ENCODE measurements at places on chromosomes 11 and 22. TPM values are rescaled to one million over a fixed set of nuclear protein-coding genes. Genes with fewer than 3 reads are reported as not detected.

DNA sequence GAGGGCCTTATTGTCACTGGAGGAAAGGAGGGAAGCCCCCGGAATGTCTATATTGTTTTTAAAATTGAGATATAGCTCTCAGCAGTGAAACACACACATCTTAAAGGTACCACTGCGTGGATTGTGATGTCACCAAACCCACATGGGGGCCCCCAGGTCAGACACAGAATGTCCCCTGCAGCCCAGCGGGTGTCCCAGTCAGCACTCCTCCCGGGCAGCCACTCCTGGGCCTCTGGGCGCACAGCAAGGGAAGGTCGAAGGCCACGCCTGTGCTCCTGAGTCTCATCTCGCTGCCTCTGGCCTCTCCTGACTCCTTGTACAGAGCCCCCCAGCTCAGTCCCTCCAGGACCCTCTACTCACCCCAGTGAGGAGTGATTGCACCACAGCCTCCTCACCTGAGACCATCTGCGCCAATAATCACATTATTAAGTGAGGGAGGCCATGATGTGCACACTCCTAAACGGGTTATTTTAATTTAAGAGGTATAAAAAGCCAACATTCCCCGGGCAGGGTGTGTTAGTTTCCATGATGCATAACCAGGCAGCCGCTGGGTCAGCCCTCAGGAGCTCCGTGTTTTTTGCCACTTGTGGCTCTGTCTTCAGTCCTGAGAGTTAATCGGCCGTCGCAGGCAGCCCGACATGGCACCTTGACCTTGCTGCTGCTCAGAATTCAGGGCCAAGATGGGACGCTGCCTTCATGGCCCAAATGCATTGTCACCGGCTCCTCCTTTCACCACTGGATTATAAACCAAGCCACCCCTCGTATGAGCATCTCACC lies 1089.3 kb downstream of the BRD1 start:
- DNase-seq: no peak

- no peak for DNase-seq
Observed at GRCh38 chr11:105490333-105490732, 119.5 kb upstream of the GRIA4 start.

GRCh38 chr11:17012712-17013547 lies 1.3 kb downstream of the PLEKHA7 start:
- no peak for DNase-seq

DNA sequence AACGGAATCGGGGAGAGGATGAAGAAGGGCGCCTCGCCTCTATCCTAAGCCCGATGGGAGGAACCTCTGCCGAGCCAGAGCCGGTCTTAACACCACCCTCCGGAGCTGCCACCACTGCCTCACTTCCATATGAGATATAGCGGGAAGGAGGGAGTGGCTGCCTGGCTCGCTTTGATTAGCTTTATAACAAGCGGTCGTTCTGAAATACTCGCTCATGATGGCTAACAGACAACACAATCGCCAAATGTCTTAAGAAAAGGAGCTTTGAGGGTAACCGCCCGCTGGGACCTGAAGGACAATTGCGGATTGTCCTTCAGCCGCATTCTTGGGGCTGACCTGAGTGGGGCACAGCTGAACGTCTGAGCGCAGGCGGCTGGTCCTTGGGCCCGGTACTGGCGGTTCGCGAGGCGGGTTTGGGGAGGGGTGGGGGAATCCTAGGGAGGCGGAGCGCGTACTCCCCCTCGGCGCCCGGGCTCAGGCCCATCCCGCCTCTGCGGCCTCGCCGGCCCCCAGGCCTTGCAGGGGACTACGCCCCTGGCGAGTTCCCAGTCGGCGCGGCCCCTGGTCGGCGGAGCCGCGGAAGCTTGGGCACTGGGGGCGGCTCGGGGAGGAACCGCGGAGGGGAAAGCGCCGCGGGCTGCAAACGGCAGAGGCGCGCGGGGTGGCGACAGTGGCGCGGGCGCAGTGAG lies at the start of gene PLAAT5:
PLAAT5 (minus strand) TSS at position 617 of the 689 bp plus-strand sequence; CDS start at position 484, 133 bp downstream.
- no peak for DNase-seq

Gene KRTAP5-10
- 0.20 TPM for polyA plus RNA-seq

Gene OR4A16
- polyA plus RNA-seq: not detected

GRCh38 chr22:26835929-26836528 lies 178.6 kb downstream of the MIAT start:
- no peak for DNase-seq

DNA sequence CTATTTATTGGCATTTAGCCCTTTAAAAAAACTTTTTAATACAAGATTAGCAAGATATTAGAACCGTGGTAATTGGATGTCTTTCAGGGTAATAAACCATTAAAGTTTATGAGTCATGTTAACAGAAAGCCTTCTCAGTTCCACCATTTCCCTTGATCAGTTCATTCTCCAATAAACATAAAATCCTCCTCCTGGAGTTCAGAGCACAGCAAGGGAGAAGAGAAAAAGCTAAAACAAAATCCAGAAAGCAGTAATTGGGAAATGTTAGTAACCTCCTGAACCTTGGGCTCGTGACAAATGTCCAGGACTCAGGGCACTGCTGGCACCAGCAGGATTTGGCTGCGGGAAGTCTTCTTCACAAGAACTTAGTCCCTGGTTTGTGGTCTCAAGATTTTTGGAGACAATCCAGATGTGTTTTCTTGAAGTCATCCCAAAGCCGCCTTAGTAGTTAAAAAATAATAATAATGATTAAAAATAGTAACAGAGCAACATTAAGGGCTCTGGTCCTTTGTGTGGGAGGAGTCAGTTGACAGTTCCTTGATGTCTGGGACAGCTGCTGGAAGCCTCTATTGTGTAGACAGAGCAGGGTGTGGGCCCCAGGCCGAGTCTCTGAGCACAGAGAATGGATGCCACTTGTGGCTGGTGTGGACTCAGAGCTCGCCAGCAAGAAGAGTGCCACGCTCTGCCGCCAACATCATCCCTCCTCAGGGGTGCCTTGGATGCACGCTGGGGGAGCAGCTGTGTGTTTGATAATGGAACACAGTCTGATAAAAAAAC lies 43.4 kb upstream of the PITPNB start:
- no peak for DNase-seq

- DNase-seq: no peak
Observed at GRCh38 chr11:18794956-18795355, 3.4 kb upstream of the PTPN5 start.

DNA sequence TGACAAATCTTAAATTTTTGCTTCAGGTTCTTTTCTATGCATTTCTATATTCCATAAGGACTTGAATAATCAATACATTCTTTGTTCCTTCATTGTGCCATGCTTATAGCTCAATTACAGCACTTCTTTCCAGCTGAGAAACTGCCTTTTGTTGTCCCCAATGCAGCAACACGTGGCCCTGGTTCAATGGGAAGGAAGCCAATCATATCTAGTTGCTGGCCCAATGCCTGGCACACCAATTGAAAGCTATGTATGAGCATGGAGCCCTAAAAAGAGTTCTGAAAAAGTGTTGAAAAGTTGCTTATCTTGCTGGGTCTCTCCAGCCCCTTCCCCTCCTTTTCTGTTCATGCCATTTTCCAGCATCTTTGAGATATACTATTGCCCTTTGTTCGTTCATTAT lies 448.0 kb upstream of the FAT3 start:
- DNase-seq: no peak

- no peak for DNase-seq
Observed at GRCh38 chr11:78325274-78325781, 92.3 kb downstream of the GAB2 start.

GRCh38 chr22:37485395-37486223 lies 575 bp downstream of the MFNG start:
- DNase-seq: no peak

GRCh38 chr11:17865765-17866428 lies 131.3 kb downstream of the KCNC1 start:
- no peak for DNase-seq

Gene AP5B1
- 5.5 TPM for polyA plus RNA-seq

DNA sequence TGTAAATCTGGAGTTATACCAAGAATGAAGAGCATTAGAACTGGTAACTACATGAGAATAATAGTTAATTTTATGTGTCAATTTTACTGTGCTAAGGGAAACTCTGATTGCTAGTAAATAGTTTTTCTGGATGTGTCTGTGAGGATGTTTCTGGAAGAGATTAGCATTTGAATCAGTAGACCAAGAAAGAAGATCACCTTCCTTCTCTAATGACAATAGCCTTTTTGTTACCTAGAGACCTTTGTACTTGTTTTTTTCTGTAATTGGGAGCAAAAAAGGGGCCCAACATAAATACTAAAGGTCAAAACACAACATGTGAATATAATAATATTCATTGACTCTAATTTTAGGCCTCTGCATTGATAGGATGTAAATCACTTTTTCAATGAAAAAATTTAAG lies 100.6 kb downstream of the DLG2 start:
- no peak for DNase-seq

- no peak for DNase-seq
Observed at GRCh38 chr11:60710482-60710881, 11.1 kb downstream of the MS4A8 start.

Gene XKR3
- not detected for polyA plus RNA-seq

DNA sequence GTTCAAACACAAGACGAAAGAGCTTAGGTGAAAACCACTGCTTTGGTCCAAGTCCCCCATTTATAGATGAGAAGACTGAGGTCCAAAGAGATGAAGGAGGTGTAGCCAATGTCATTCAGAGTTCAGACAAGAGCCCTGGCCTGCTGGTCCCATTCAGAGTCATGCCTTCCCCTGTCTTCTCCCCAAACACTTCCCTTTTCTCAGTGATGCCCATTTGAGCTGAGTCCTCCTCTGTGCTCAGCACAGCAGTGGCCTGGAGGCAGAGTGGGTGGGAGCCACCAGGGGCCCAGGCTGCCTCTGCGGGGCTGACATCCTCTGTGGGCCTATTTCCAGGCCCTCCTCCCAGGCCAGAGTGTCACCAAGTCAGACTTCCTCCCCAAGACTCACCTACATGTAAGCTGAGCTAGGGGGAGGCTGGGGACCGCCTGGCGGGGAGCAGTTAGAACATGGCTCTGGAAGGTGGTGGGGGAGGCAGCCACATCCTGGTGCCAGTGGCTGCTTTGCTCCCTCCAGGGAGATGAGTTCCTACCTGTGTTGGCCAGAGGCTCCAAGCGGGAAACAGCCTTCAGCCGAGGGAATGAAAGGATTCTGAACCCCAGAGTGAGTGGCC lies 22.4 kb upstream of the LRRC10B start:
- DNase-seq: no peak

GRCh38 chr22:19483481-19484244 lies 3.9 kb downstream of the CDC45 start:
- DNase-seq: no peak

- DNase-seq: no peak
Observed at GRCh38 chr11:128470081-128470480, 117.3 kb downstream of the ETS1 start.

Gene DCHS1
- polyA plus RNA-seq: 27.8 TPM

GRCh38 chr11:56333156-56333555 lies 12.7 kb upstream of the OR8K1 start:
- DNase-seq: no peak

GRCh38 chr22:47445212-47445611 lies 682.8 kb downstream of the TBC1D22A start:
- DNase-seq: no peak

- no peak for DNase-seq
Observed at GRCh38 chr22:16601437-16602223, 9.0 kb upstream of the CCT8L2 start.

DNA sequence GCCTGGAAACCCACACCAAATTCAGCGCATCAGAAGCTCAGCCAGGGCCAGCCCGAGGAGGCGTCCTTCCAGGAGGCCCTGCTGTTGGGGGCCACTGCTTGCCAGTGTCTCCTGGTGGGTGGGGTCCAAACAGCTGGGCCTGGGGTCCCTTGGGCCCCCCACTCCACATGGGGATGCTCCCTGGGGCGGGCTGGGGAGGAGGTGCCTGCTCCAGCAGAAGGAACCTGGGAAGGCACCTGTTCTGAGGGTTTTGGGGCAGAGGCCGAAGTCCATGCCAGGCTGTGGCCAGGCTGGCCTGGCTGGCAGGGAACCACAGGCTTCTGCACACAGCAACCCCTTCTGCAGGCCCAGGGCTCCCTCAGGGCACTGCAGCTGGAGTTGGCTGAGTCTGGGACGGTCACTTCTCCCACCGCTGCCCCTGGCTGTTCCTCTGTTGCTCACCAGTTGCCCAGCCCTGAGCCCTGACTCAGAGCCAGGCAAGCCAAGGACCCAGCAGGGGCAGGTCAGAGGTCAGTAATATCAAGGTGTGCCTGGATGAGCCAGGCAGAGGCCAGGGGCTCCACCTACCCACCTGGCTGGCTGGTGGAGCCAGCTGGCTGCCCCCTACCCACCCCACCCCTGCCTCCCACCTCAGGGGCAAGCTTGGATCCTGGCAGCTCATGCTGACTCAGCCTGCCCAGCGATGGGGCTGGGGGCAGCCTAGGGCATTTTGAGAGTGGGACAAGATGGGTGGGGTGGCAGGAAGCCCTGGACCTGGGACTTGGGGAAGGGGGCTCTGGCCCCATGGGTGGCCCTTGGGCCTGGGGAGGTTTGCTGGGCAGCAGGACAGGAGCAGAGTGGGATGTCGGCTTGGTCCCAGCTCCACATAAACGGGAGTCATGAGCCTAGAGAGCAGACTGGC lies 12.0 kb upstream of the PHLDA2 start:
- DNase-seq: no peak

- DNase-seq: no peak
Observed at GRCh38 chr11:125451400-125452124, 44.5 kb downstream of the FEZ1 start.

DNA sequence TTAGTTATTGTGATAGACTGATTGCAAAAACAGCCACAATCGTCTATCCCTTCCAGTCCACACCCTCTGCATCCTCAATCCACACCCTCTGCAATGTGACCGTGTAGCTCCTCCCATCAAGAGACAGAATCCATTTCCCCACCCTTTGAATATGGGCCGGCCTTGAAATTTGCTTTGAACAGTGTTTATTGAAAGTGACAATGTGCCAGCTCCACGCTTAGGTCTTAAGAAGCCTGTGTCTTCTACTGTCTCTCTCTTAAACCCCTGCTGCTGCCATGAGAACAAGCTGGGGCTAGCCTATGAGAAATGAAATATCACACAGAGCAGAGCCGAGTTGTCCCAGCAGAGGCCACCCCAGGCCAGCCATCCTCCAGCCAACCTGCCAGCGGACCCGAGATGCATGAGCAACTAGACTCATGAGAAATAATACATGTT lies 22.3 kb upstream of the MICAL2 start:
- no peak for DNase-seq

- no peak for DNase-seq
Observed at GRCh38 chr22:32478994-32479393, 4.4 kb downstream of the FBXO7 start.

Gene ADAMTS15
- 55.7 TPM for polyA plus RNA-seq

DNA sequence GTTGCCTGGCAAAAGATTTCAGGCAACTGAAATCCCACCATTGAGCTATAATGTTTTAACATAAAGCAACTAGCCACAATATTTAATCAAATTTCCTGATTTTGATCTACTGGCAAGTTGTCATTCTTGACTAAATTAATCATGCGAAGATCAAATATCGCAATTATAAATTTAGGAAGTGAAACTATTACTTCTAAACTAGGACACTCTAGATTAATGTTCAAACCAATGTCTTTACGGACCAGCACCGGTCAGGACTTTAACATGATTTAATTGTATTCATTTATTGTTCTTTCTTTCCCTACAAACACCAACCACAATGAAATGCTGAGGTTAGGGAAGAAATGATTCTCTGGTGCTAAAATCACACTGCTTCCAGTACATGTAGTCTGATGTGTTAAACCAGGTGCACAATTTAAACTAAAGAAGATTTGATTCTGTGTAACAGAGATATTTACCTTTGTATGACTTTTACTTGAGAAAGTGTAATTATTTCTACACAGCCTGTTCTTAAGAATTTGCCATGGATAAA lies 14.9 kb downstream of the GAS2 start:
- no peak for DNase-seq
